Lung (tissue), 17 donors: ENCODE measurements at places on chromosomes 1 and 21.

DNA sequence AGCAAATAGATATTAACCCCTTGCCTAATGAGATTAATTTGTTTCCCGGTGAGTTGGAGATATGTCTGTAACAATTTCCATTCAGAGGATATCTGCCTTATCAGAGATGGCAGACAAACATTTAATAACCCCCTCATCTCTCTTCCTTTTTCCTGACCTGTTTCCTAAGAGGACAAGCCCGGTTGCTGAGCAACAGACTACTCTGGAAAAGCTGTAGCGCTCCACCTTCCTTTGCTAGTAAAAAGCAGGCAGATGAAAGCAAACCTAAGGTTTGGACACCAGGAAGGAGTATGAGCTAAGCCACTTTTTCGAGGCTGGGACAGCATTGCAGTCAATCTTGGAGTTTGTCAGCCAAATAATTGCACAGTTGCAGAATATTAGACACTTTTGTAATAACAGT lies 82.4 kb downstream of the RGS21 start:
- no peak overlapping the region for H3K4me3 ChIP-seq
- no peaks in the 10 kb centered on the region for H3K27me3 ChIP-seq
- H3K4me1 ChIP-seq, result peaks cover 6% of the 10 kb centered on the region
- no peak for DNase-seq

DNA sequence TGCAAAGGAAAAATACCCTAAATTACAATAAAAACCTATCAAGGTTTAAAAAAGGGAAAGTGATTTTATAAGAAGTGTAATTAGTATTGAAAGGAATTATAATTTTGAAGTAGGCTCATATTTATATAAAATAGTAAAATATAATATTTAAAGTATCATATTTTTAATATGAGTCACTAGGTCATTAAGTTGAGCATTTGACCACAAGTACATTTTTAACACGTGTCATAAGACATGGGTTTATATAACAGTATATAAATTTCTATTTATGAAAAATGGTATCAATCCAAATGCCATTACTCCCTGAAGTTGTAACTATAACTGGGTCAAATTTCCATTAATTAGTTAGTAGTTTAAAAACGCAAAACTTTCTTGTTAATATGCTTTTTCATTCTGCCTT lies 365.9 kb downstream of the COL11A1 start:
- no peaks in the 10 kb centered on the region for H3K27me3 ChIP-seq
- no peak overlapping the region for H3K4me3 ChIP-seq
- no peak for DNase-seq

GRCh38 chr1:211099393-211099792 lies 34.6 kb downstream of the KCNH1 start:
- no peak overlapping the region for H3K4me3 ChIP-seq
- H3K4me1 ChIP-seq, result no peaks in the 10 kb centered on the region
- H3K27ac ChIP-seq, result no peak overlapping the region
- no peaks in the 10 kb centered on the region for H3K36me3 ChIP-seq
- no peaks in the 10 kb centered on the region for H3K27me3 ChIP-seq

DNA sequence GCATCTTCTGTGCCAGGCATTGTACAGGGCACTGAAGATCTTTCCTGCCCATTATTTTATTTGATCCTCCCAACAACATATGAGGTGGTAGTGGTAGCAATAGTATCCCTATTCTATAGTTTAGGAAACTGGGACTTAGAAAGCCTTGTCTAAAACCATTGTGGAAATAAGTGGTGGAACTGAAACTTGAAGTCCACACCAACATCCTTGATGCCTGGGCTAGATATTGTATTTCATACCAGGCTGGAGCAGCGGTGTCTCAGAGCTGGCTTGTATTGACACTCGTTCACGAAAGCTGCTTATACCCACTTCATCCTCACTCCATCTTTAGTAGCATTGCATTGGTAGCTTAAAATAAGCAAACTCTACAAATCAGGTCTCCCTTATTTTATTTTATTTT lies 9.7 kb upstream of the CTSS start:
- no peaks in the 10 kb centered on the region for H3K36me3 ChIP-seq
- no peaks in the 10 kb centered on the region for H3K27me3 ChIP-seq
- H3K4me3 ChIP-seq, result no peak overlapping the region
- H3K4me1 ChIP-seq, result no peaks in the 10 kb centered on the region
- no peak overlapping the region for H3K27ac ChIP-seq
